ENCODE measurements at places on chromosomes 12 and 14.

GRCh38 chr14:23933108-23933741 lies 20.3 kb upstream of the DHRS4 start:
- no peak for DNase-seq
- H3K4me3 ChIP-seq, result no peak overlapping the region
- no peaks in the 10 kb centered on the region for H3K27me3 ChIP-seq
- no peaks in the 10 kb centered on the region for H3K4me1 ChIP-seq
- H3K27ac ChIP-seq, result no peak overlapping the region
- no peaks in the 10 kb centered on the region for H3K36me3 ChIP-seq

- H3K27ac ChIP-seq, result peak overlapping the region; percentile 50
- H3K4me1 ChIP-seq, result peaks cover 23% of the 10 kb centered on the region
- no peaks in the 10 kb centered on the region for H3K27me3 ChIP-seq
- DNase-seq, result no peak
- no peaks in the 10 kb centered on the region for H3K36me3 ChIP-seq
Observed at GRCh38 chr14:48748151-48748675, 838.0 kb downstream of the RPS29 start.

DNA sequence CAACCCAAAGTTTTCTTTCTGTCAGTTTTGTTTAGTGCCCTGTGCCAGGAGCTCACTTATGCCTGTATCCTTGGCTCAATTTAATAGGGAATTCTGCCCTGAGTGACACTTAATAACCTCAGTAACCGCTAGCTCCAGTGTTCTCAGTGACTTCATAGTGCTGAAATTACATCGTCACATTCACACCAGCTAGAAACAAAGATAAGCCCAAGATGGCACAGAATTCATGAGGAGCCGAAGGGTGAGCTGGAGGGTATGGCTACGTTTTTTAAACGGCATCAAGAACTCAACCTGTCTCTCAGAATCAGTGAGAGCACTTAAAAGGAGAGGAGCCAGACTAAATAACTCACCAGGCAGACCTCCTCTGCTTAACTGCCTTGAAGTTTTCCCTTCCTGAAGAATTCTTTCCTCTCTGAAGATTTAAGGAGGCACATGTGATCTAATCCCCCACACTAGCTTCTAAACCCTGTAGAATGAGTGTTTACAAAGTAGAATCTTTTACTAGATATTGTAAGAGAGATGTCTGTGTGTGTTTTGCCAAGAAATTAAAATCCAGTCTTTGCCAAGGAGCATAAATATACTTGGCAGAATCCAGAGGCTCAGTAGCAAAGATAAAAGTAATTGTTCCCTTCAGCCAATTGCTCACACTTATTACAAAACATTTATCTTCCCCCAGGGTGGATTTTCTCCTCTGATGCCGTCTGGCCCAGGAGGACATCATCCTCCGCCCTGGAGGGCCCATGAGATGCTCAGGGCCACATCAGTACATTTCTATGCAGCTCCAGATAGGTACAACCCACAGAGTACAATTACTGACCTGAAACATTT lies 37.3 kb downstream of the PTGER2 start:
- H3K36me3 ChIP-seq, result no peaks in the 10 kb centered on the region
- H3K4me3 ChIP-seq, result no peak overlapping the region
- no peak overlapping the region for H3K27ac ChIP-seq
- H3K27me3 ChIP-seq, result no peaks in the 10 kb centered on the region

DNA sequence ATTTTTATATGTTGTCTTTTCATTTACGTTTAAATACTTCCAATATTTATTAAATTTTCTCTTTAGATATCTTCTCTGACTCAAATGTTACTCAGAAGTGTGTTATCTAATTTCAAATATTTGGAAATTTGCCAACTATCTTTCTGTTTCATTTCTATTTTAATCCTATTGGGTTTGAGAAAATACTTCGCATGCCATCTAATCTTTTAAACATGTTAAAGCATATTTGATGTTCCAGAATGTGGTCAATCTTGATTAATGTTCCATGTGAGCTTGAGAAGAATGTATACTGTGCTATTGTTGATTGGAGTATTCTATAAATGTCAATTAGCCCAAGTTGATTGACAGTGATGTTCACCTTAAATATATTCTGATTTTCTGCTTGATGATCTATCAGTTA lies 11.9 kb upstream of the DCN start:
- no peaks in the 10 kb centered on the region for H3K4me1 ChIP-seq
- DNase-seq, result no peak
- no peaks in the 10 kb centered on the region for H3K36me3 ChIP-seq
- H3K4me3 ChIP-seq, result no peak overlapping the region

- H3K36me3 ChIP-seq, result peaks cover 5% of the 10 kb centered on the region
- H3K27ac ChIP-seq, result peak overlapping the region; percentile 82
- H3K4me1 ChIP-seq, result peaks cover 40% of the 10 kb centered on the region
Observed at GRCh38 chr14:75726321-75726720, 65.3 kb downstream of the TTLL5 start.

GRCh38 chr14:53996041-53996440 lies 39.4 kb upstream of the BMP4 start:
- no peak overlapping the region for H3K27ac ChIP-seq
- no peaks in the 10 kb centered on the region for H3K27me3 ChIP-seq
- DNase-seq, result no peak
- no peaks in the 10 kb centered on the region for H3K36me3 ChIP-seq

Measured in left ventricle myocardium inferior (tissue), 1 donor.